Anterior cingulate cortex (tissue), 58 donors: ENCODE measurements at places on chromosomes 3 and 15.

GRCh38 chr3:193416629-193417028 lies 38.1 kb upstream of the ATP13A5 start:
- DNase-seq, result no peak

DNA sequence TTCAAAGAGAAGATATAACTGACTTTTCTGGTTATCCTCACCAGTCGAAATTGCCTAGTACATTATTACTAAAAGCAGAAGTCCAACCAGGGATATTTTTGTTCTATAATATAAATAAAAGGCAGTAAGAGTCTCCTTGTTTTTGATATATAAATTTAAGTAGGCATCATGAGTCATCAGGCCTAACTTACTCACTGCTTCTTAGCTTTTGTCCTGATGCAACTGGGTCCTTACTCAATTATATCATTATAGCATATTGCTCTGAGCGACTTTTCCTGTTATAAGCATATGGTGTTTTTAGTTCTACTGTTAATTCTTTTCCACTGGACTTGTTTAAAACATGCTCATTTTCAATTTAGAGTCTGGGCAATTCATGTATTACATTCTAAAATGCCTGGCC lies 910.1 kb downstream of the MCTP2 start:
- DNase-seq, result no peak

GRCh38 chr3:94735354-94735753 lies 672.5 kb downstream of the NSUN3 start:
- no peak for DNase-seq

DNA sequence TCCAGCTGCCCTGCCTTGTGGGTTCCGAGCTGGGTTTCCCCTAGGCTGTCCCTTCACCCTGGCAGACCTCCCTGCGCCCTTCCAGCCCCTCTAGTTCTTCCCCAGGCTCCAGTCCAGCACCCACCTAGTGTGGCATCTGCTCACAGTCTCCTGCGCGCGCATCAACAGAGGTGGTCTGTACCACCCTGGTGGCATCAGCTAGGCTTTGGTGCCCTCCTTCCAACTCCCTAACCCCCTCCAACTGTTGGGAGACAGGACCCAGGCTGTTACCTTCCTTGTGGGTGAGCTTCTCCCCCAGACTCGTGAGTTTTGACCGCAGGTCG lies 8.0 kb downstream of the CALML4 start:
- no peak for DNase-seq

DNA sequence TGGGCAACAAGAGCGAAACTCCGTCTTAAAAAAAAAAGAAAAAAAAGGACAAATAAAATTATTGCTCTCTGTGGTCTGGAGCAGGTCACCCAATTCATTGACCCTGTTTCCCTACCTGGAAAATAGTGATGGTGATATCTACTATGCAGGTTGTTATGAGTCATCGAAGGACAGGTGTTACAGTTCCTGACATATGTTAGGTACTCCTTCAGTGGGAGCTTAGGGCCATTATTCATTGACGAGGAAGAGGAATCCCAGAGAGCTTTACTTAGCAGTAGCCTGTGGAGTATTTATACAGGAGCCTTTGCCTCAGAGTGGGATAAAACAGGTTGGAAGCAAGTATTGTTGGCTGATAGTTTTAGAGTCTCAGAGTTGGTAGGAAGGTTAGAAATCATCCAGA lies 74.5 kb downstream of the SLC7A14 start:
- DNase-seq, result no peak

GRCh38 chr3:50447290-50447840 lies 56.1 kb downstream of the CACNA2D2 start:
- DNase-seq, result no peak

GRCh38 chr3:194814878-194815357 lies 129.2 kb downstream of the FAM43A start:
- no peak for DNase-seq

DNA sequence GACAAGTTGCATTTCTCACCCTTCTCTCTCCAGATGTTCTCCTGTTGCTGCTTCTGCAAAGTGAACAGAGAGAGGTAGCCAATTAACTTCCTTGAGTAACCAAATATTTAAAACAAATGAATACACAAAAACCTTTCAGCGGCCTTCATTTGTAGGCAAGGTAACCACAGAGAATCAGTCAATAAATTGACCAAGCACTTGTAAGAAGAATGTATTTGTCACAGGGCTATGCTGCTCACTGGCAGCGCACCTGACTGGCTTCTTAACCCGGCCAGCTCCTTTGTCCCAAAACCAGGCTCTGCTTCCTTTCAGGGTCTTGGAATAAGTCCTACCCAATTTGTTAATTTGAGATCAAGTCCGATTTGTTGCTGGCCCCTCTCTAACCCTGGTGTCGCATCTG lies 43.5 kb upstream of the STXBP5L start:
- DNase-seq, result no peak

DNA sequence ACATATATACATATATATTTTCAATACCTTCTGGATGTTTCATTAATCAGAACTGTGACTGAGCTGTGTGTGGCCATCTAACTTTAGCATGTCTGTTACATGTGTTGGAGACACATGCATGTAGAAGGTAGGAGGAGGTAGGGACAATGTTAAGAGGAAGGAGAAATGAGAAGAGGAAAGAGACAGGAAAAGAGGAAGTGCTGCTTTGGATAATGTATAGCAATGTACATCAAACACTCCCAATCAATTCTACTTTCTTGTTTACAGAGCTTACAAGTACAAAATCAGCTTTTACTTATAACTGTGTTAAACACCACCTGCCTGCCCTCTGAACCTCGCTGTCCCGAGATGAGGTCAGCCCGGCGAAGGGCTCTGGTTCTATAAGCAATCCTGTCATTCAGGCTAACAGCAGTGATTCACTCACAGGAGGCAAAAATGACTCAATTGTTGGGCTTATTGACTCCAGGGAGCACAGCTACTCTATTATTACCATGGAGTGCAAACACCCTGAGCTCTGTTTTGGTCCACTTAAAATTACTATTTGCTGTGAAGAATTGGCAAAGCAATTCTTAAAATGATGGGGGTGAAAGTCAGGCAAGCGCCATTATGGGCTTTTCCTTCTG lies 188.9 kb downstream of the MEIS2 start:
- no peak for DNase-seq

DNA sequence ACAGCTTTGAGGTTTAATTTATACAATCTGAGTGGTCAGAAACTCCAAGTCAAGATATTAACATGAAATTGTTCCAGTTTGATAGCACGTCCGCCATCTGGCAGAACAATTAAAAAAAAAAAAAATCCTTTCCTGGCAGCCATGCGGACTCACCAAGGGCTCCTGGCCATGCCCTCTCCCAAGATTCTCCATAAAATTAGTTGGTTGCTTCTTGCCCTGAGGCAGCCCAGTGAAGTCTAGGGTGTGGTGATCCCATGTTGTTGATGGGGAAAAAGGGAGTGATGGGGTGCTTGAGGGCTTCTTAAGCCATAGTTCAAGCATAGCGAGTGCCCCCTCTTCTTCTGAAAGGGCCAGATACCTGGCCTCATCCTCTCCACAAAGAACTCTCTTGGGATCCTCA lies 81.7 kb upstream of the CCNL1 start:
- no peak for DNase-seq

GRCh38 chr15:40279437-40280141 lies 3.3 kb downstream of the ANKRD63 start:
- DNase-seq, result peak; percentile 46

GRCh38 chr3:160041465-160041864 lies 52.8 kb downstream of the IL12A start:
- no peak for DNase-seq

DNA sequence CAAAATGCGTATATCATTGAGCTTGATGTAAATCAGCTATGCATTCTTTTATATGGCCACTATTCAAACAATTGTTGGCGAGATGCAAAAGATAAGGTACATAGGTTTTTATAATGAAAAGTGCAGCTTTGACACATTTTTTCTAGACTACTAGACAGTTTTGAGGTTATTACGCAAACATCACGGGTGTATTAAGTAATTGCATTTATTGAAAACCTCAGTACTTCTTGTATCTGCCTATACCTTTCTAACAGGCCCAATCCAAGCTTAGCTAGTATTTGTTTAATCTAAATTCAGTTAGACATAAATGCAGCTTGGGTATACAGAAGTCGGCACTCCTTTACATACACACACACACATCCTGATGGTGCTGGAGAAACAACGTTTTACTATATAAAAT lies 2.7 kb downstream of the SPESP1 start:
- DNase-seq, result no peak

GRCh38 chr3:159824333-159824732 lies 164.3 kb upstream of the IL12A start:
- no peak for DNase-seq

GRCh38 chr15:69185706-69186105 lies 25.3 kb downstream of the GLCE start:
- DNase-seq, result no peak

GRCh38 chr3:54670201-54671000 lies 257.5 kb downstream of the LRTM1 start:
- no peak for DNase-seq

GRCh38 chr3:142013326-142013980 lies 135.9 kb downstream of the TFDP2 start:
- DNase-seq, result no peak

DNA sequence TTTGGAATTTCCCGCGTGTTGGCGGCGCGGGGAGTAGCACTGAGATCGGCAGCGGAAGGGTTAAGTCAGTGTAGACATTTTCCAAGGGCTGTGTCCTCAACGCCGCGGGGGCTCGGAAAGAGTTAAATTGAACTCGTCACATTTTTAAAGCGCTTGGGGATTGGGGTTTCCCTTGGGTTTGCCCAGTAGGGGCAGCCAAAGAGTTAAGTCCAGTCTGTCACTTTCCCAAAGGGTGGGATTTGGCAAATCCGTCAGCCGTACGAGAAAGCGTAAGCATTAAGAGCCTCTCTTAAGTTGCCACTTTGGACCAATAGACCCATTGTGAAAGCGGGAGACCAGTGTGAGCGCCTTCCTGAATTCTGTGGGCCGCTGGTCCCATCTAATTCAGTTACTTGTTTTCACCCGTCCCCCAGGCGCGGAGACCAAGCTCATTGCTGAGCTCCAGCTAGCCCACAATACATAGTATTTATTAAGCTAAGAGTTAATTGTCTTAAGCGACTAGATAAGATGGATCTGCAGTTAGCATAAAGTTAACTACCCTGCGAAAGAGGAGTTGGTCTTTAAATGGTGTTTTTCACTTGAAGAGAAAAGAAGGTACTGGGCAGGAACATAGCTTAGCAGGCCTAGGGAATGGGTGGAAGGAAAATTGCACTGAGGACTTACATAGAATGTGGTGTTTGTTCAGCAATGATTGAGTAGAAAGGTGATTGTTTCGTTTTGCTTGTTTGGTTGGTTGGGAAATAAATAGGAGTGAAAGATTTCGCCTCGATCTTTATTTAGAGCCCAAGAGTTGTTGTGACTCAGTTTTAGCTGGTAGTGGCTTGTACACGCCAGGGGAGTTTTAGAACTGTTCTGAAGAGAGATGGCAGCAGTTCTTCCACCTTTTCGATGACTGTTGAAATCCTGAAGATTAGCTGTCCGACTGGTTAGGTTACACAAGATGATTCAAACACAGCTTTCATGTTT lies 932 bp downstream of the ARL8B start:
- peak; percentile 32 for DNase-seq

DNA sequence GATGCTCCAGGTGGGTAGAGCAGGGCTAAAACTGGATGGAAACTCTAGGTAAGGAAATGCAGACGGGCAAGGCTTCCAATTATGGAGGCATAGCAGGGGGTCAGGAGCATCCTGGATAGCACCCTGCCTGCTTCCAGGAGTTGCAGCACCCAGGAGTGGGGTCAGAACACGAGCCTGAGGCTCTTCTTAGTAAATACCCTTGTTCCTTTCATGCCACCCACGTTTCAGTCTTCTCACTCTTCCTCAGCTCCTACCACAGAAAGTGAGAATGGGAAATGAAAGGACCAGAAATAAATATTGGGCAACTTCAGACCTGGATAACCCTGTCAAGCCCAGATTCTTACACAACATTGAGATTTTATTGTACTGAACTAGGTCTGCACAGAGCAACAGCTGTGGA lies 16.4 kb downstream of the CCR1 start:
- DNase-seq, result no peak

DNA sequence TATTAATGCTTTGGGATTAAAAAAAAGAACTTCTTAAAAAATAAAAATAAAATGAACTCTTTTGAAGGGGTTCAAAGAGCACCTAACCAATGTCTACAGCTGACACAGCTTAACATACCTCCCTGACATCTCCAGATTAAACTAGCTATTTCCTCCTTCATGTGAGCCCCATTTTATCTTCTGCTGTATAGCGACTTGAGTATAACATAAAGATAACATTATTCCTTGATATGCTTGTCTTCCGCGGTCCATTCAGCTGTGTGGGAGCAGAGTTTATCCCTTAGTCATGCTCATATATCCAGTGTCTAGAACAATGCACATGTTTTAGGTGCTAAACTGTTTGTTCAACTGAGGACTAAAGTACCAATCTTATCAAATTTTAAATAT lies 7.8 kb upstream of the CHRM5 start:
- DNase-seq, result no peak

- no peak for DNase-seq
These were observed 35.3 kb downstream of the CAPN7 start for GRCh38 chr3:15241341-15241740.

DNA sequence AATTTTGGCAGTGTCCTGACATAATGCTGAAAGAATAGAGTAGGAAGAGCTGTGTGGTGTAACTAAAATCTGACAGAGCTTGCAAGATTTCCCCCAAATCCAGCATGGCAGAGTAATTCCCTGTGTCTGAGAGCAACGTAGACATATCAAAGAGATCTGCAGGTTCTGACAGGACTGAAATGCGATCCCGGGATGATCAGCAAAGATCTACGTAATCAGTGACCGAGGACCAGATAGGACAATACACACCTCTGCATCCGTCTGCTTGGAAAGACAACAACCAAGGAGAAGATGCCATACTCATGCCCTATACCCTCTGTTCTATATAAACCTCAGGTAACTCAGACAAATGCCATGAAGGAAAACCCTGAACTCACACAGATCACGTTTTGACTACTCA lies 26.6 kb upstream of the SYNPR start:
- DNase-seq, result no peak

- DNase-seq, result no peak
These were observed 307.7 kb downstream of the TUSC7 start for GRCh38 chr3:117017135-117017894.

DNA sequence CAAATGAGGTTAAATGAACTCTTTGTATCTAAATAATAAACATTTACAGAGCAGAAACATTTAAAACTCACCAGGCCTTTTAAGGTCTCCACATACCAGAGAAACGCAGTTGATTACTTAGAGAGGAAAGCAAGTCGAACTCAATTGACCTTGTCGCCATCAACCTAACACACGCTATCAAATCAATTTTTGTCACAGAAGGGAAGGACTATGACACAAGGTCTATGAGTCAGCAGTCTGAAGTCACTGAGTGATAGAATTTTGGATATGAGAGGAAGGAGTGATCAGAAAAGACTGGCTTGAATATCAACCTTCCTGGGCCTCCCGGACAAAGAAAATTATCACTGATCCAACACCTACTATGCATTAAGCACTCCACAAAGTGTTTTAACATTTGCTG lies 514.4 kb upstream of the ZNF385D start:
- DNase-seq, result no peak

DNA sequence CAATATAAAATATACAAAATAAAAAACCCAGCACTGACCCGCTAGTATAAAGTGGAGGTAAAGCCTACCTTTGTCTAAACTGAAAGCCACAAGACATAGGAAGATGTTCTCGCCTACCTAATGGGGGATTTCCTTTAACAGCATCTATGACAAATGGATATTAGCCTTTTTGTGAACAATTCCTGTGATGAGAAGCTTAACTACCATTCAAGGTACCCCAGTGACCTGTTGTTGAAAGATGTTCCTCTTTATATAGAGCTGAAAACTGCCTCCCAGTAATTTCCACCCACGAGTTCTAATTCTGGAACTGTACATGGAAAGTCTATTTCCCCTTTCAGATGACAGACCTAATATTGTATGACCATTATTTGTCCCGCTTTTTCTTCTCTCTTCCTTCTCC lies 109.8 kb upstream of the RASGRP1 start:
- no peak for DNase-seq
